ENCODE measurements at places on chromosomes 2 and 18.

- peak; percentile 66 for DNase-seq
Observed at GRCh38 chr2:240655931-240656886, 26.5 kb downstream of the AQP12B start.

DNA sequence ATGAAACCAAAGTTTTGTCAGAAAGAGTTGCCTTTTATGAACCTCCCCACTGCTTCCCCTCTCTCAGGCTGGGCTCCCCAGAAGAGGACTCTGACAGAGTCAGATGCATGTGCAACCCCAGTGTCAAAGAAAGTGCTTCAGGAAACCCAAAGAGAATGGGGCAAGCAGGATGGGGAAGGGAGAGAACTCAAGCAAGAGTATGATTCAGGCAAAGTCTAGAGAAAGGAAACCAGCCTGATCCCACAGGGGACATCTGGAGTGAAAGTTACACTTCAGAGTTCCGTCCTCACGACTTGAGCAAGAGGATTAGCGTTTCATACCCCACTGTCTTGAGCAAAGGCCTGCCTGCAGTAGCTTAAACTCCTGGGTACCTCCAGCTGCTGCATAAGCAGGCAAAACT, 51.8 kb upstream of the EPC2 start:
- no peak for DNase-seq

GRCh38 chr2:172200495-172201085, 97.9 kb upstream of the DLX2 start:
- peak; percentile 34 for DNase-seq

- no peak for DNase-seq
Observed at GRCh38 chr2:158795195-158795924, at the start of gene DAPL1. DAPL1 (plus strand) TSS chr2:158795317; CDS start chr2:158795373, 56 bp downstream.

DNA sequence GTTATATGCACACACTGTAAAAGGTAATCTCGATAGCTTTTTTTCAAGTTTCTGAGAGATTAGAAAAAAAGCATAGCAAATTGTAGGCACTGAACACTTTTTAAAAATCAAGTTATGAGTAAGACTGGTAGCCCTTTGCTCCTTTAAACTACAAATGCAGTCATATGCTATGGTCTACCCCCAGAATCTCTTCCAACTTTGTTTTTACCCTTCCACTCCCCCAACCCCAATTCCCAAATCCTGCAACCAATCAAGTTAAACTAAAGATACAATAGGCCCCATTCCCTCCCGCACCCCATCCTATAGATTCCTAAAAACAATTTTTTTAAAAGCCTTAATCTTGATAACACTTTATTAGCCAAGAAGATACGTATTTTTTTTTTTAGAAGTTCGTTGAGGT, 752 bp upstream of the BAZ2B start:
- no peak for DNase-seq

DNA sequence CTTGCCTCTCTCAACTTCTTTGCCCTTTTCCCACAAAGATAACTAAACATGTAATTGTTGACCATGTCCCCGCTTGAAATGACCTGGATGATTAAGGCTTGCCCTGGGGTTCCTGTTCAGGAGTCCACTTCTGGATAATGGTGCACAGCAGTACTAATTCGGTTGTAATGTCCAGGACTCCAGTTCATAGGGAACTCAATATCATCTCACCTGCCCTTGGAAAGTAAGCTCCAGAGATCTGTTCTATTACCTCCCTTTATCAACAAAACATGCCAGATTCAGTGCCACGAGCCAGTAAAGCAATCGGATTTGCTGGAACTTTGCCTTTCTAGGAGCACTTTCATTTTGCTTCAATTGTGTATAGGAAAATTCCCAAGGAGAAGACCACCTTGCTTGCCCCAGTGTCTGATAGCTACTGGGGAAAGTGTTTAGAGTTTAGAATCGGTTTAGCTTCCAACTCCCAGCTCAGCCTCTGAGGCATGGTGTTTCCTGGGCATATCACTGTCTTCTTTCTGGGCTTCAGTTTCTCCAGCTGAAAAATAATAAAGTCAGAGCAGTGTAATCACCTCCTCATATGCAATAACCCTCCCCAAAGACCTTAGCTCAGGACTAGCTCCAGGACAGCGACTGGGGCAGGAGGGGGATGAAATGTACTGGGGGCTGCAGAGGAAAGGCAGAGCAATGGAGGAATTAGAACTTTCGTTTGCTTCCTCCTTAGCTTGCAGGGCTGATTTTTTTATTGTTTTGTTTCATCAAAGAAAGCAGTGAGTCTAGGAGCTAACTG, 162.6 kb upstream of the CYRIA start:
- no peak for DNase-seq

GRCh38 chr2:174400853-174401252, 5.3 kb downstream of the SCRN3 start:
- no peak for DNase-seq

DNA sequence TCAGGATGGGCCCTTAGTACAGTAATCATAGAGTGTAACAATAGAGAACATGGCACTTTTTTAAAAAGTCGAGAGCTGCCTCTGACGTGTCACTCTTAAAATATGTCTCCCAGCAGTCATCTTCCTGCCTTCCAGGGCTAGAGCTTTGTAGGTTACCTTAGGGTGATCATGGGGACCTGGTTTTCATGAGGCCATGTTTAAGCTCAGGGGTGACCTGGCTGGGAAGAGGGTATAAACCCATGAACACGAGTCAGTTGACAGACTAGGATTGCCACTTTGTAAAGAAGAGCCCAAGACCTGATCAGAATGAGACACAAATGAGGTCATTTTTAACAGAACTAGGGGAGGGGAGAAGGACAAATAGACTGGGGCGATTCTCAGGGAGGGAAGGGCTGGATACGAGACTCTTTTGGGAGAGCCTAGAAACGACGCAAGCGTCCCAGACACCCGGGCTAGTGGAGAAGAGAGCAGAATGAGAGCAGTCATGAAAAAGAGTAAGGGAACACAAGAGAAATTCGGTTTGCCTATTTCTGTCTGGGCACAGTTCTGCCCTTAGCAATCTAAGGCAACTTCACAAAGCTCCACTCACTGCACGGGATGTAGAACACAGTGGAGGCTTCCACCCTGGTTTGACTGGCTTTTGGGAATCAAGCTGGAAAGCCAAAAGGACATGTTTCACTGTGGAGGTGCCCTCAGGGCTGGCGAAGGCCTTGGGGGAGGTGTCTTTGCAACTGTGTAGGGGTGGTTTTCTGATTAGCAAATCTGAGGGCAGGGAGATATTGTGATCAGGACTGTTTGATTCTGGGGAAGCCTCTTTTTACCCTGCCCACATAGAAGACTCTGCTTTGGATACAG, 1.8 kb upstream of the RAB31 start:
- no peak for DNase-seq

GRCh38 chr2:117485588-117485987, 328.9 kb upstream of the DDX18 start:
- DNase-seq, result no peak

DNA sequence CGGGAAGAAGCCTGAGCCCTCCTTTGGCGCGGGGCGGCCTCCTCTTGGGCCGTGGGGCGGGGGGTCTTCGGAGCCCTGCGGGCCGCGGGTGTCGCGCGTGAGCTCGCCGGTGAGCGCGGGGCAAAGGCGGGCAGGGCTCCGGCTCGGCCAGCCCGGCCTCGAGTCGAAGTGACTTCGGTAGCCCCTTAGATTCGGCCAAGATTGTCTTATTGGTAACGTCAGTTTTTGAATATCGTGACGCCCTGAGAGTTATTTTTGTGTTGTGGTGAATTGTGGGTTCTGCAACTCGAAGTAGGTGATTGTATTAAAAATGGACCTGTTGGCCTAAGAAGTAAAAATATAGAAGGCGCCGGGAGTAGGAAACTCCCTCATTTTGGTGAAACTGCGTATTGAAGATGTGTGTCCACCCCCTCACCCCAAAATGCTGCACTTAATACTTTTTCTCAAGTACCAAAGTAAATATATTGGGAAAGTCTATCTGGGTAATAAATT, 669 bp downstream of the MARCHF7 start:
- peak; percentile 21 for DNase-seq

DNA sequence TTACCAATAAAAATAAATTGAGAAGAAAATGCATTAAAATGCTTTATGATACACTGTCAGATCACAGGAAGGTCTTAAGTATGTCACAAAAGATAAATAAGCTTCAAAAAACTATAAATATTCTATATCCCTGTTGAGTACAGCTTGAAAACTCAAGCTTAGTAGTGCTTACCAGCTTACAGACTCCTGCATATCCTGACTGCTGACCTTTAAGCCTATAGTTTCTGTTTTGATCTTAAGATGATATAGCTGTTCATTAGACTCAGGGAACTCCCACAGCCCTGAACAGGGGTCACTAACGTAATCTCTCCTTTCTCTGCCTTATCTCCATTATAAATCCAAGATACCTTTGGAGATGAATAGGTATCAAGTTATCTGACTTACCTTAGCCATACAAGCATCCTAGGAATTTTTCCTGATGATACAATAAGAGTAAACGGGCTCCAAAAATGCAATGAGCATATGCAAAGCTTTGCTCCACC, 93.7 kb upstream of the RBBP8 start:
- DNase-seq, result no peak

DNA sequence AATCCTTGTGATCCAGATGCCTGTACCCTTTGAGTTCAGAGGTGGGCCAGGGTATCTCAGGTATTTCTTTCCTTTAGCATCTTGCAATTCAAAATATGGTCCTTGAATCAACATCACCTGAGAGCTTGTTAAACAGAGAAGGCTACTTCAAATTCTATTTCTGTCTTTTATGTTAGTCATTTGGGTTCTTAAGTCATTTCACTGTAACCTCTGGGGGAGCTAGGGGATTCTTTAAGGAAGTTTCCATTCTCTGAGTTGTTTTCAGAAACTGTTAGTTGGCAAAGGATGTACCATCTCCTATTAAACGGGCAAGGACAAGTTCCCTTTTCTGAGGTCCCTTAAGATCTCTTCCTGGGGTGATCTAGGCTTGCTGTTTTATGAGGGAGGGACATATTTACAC, 16.6 kb downstream of the CFLAR start:
- DNase-seq, result no peak

GRCh38 chr2:43225788-43226557, 433 bp downstream of the ZFP36L2 start:
- peak; percentile 81 for DNase-seq

DNA sequence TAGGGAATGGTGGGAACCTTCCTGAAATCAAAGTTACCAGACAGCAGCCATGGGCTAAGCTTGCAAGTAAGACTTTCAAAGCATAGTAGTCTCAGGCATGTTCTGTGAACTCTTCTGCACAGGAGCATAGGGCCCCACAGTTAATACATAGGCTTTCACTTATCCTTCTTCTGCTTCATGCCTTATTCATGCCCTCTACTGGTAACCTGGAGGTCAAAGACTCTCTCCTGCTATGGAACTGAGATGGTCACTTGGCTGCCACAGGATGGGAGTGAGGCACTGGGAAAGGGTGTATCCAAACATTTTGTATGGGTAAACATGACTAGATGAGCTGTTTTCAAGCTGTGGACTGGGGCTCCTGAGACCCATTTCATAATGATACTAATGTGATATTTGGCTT, 49.1 kb upstream of the ZNF638 start:
- DNase-seq, result no peak

GRCh38 chr18:60245096-60245495, 127.5 kb downstream of the MC4R start:
- DNase-seq, result no peak

DNA sequence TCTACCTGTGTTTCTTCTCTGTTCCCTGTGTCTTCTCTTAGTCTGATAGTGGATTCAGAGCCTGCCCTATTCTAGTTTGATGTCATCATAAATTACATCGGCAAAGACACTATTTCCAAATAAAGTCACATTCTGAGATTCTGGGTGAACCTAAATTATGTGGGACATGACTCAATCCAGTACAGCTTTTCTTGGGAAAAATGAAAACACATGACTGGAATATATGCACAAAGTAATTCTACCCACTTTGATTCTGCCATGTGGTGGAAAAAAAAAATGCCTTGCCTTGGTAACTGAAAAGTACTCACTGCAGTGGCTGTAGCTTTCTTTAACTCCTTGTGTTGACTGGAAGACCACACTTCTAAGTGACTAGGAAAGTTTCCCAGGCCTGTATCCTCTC, 73.7 kb downstream of the LRATD1 start:
- no peak for DNase-seq

DNA sequence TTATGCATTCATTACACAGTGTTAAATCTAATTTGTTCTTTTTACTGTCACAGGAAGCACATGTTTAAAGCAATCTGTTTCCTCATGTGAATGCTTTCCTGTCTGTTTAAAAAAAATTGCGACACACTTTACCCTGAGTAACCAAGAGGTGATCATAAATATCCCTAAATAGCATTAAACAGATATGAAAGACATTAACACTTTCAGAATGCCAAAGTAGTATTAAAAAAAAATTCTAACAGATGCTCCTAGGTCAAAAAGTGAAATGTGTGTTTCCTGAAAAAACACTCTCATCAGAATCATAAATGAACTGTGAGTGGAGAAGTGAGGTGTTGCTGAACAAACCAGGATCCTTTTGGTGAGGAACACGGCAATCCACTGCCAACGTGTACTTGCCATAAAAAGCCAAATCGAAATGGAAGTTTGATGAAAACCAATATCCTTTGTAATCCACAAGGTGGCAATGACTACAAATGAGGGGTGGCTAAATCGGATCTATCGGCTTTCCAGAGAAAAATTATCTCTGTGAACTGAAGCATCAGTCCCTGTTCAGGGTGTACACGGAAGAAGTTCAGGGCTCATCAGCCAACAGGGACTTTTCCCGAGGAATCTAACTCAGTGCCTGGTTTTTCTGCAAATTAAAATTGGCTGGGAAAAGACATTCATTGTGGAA, 248.9 kb downstream of the TCF4 start:
- DNase-seq, result no peak

- no peak for DNase-seq
Observed at GRCh38 chr18:29164993-29165599, 988.2 kb upstream of the CDH2 start.

DNA sequence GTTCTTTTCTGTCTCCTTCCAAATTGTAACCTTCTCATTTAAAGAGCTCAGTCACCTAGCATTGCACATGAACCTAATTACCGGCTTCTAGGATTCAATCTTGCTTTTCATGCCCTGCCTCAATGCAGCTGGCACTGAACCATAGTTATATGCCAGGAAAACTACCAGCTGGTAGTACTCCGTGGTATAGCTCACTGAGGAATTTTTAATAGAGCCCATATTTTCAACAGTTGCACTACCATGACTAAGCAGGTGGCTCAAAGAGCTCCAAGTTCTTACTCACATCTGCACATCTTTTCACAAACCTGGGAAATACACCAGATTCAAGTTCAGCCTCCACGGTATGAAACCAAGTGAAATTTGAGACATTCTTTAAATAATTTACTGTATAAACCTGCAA, 363.5 kb downstream of the GRB14 start:
- no peak for DNase-seq

Data from activated CD8-positive, alpha-beta T cell treated with anti-CD3 and anti-CD28 coated beads for 36 hours (primary cell).